ENCODE measurements at places on chromosomes 16 and 17. TPM values are rescaled to one million over a fixed set of nuclear protein-coding genes. Genes with fewer than 3 reads are reported as not detected.

The CPPED1 gene
- 6.4 TPM for total RNA-seq

The IRF8 gene
- total RNA-seq: not detected

The WNT9B gene
- not detected for total RNA-seq

The PYY gene
- total RNA-seq: not detected

The CSH1 gene
- total RNA-seq: not detected

The TBX6 gene
- not detected for total RNA-seq

The SPATA22 gene
- 0.28 TPM for total RNA-seq

The SLFN5 gene
- total RNA-seq: 64.2 TPM

The CASKIN2 gene
- total RNA-seq: 2.9 TPM

The ZNF750 gene
- total RNA-seq: not detected

The MFAP4 gene
- 5.0 TPM for total RNA-seq

The SDR42E2 gene
- total RNA-seq: not detected

The KRT14 gene
- not detected for total RNA-seq

The PSMD11 gene
- 68.0 TPM for total RNA-seq

The C16orf89 gene
- not detected for total RNA-seq

DNA sequence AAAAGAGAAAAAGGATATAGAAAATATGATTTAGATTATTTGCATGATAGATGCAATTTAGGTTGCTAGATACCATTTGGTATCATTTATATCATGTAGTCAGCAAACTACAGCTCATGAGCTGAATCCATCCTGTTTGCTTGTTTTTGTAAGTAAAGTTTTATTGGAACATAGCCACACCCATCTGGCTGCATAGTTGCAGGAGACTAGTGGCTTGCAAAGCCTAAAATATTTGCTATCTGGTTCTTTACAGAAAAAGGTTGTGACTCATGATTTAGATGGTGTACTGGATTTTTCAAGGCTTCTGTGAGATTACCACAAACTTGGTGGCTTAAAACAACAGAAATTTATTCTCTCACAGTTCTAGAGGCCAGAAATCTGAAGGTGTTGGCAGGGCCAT lies 49.9 kb downstream of the MAP2K4 start:
- peaks cover 2% of the 10 kb centered on the region for H3K4me1 ChIP-seq
- peak overlapping the region; percentile 71 for H3K27ac ChIP-seq
- DNase-seq: peak; percentile 89
- H3K36me3 ChIP-seq: peaks cover 5% of the 10 kb centered on the region

DNA sequence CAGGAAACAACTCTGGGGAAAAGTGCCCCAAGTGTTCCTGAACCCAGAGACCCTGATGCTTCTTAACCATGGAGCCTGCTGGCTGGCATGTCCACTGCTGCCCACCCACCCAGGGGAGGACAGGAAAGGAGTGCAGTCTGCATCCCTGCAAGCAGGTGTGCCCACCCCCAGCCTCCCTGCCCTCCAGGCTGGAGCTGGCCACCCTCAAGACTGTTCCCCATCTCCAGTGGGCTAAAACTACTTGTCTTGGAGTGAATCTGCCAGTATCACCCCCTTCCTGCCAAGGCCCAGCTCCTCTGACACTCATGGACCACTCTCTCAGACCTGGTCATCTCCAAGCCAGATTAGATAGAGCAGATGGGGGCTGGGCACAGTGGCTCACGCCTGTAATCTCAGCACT lies 29.8 kb downstream of the ARHGAP27 start:
- peaks cover 26% of the 10 kb centered on the region for H3K27me3 ChIP-seq
- H3K4me3 ChIP-seq: no peak overlapping the region
- no peaks in the 10 kb centered on the region for H3K36me3 ChIP-seq
- H3K4me1 ChIP-seq: peaks cover 4% of the 10 kb centered on the region

DNA sequence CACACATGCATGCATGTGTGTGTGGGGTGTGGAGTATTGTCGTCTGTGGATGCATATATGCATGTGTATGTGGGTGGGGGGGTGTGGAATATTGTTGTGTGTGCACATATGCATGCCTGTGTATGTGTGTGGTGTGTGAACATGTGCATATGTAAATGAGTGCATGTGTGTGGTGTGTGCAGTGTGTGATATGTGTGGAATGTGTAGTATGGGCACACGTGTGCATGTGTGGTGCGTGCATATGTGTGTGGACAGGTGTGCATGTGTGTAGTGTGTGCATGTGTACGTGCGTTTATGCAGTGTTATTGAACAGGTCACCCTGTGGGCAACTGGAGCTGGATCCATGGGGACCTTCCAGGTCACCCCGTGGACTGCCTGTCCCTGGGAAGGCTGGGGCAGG lies 18.7 kb downstream of the RBFOX3 start:
- no peaks in the 10 kb centered on the region for H3K27me3 ChIP-seq
- no peak overlapping the region for H3K4me3 ChIP-seq
- H3K36me3 ChIP-seq: no peaks in the 10 kb centered on the region

DNA sequence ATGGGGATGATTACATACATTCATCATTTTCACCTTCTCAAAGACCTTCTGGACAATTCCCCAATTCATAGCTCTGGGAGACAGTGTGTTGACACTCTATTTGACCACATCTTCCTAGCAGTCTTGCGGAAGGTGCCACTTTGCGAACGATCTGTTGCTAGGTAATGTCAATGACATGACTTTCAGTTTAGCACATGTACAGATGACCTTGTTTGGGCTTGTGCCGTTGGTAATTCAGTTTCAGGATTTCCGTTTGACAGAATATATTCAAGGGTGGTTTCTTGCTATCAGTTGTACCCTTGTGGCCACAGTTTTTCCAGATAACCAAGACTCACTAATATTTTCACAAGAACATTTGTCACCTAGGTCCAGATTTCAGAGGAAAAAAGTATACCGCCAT lies 478.2 kb downstream of the WWOX start:
- no peak overlapping the region for H3K4me3 ChIP-seq
- no peak for DNase-seq
- no peaks in the 10 kb centered on the region for H3K4me1 ChIP-seq
- H3K27ac ChIP-seq: no peak overlapping the region
- no peaks in the 10 kb centered on the region for H3K27me3 ChIP-seq

- H3K27ac ChIP-seq: no peak overlapping the region
- no peak for DNase-seq
- H3K4me3 ChIP-seq: no peak overlapping the region
These were observed 1.2 kb downstream of the KRTAP4-2 start for GRCh38 chr17:41176744-41177387.

GRCh38 chr17:59373882-59374495 lies 42.5 kb downstream of the YPEL2 start:
- no peak overlapping the region for H3K27ac ChIP-seq
- H3K27me3 ChIP-seq: no peaks in the 10 kb centered on the region
- H3K4me3 ChIP-seq: no peak overlapping the region

DNA sequence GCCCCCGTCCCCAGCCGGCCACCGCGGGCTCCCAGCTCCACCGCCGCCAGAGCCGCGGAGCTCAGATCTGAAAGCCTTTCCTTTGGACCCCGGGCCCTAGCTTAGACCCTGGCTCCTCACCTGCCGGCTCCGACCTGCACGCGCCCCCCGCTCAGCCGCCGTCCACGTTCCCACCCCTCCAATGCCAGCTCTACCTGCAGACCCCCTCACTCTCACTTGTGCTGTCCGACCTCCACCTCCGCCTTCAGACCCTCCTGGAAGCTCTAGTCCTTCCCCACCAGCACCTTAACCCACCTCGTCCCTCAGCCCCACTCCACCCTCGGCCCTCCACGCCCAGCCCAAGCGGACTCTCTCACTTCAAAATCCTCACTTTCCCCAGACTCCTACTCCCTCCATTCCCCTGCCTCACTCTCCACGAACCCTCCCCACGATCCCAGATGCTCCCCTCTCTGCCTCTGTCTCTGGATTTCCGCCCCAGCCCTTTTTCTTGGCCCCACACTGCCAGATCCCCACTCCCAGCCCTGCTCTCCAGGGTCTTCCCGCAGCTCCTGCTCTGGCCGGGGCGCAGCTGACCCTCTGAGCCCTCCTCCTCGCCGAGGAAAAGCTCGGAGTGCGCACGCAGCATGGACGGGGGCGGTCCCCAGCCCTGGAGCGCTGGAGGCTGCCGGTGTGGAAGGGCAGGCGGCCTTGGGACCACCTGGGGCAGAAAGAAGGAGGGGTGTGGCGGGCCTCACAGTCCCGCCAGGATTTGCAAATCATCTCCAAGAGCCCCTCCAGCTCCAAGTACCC lies at the start of gene TMEM114:
Gene TMEM114, minus strand, starts transcription at position 612 of the 789 bp plus-strand sequence. CDS start 673 bp downstream, outside the sequence.
- no peak within 1 kb of the TSS for H3K27ac ChIP-seq
- H3K36me3 ChIP-seq: no peaks in the 10 kb centered on the region
- no peak within 1 kb of the TSS for H3K4me3 ChIP-seq
- H3K4me1 ChIP-seq: no peaks in the 10 kb centered on the region

DNA sequence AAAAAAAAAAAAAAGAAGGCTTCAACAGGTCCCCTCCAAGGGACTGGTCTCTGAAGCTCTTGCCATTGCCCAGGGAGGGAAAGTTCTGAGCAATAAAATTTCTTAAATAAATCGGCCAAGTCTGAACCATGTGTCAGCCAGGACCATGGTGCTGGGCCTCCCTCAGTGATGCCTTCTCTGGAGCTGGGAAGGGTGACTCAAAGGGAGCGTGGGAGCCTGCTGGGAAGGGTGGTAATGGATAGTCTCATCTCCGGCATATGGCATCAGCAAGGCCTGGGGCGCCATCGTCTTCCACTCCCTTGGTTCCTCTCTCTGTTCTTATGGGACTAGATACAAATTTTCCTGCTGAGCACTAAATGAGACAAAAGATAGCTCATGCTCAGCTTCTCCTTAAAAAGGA lies 2.3 kb downstream of the VKORC1 start:
- H3K27ac ChIP-seq: no peak overlapping the region
- peaks cover 21% of the 10 kb centered on the region for H3K36me3 ChIP-seq
- no peaks in the 10 kb centered on the region for H3K27me3 ChIP-seq
- peak; percentile 55 for DNase-seq

GRCh38 chr16:3121851-3122467 lies 9.6 kb downstream of the ZNF205 start:
- H3K36me3 ChIP-seq: peaks cover 30% of the 10 kb centered on the region
- H3K4me3 ChIP-seq: no peak overlapping the region
- no peaks in the 10 kb centered on the region for H3K27me3 ChIP-seq
- H3K27ac ChIP-seq: no peak overlapping the region
- peaks cover 3% of the 10 kb centered on the region for H3K4me1 ChIP-seq

- peaks cover 45% of the 10 kb centered on the region for H3K27me3 ChIP-seq
- no peak overlapping the region for H3K4me3 ChIP-seq
- no peak overlapping the region for H3K27ac ChIP-seq
- H3K36me3 ChIP-seq: no peaks in the 10 kb centered on the region
- DNase-seq: no peak
- H3K4me1 ChIP-seq: peaks cover 3% of the 10 kb centered on the region
These were observed 808 bp upstream of the RGS11 start for GRCh38 chr16:276426-277077.

DNA sequence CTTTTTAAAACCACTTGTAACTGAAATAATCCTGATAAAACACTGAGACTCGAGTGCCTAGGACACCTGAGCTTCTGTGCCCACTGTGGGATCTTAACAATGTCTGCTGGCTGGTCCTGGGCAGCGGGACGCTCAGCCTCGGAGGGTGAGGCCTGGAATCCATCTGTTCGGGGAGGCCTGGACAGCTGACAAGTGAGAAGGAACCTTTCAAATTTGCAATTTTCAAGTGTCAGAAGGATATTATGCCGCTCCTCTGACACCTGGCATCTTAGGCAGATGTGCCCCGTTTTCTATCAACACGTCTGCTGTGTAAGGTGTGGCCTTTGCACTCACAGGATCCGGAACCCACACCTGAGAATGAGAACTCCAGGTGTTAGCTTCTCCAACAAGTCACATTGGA lies 33.1 kb upstream of the C16orf78 start:
- no peaks in the 10 kb centered on the region for H3K4me1 ChIP-seq
- DNase-seq: no peak
- H3K36me3 ChIP-seq: no peaks in the 10 kb centered on the region
- H3K27ac ChIP-seq: no peak overlapping the region
- no peaks in the 10 kb centered on the region for H3K27me3 ChIP-seq

DNA sequence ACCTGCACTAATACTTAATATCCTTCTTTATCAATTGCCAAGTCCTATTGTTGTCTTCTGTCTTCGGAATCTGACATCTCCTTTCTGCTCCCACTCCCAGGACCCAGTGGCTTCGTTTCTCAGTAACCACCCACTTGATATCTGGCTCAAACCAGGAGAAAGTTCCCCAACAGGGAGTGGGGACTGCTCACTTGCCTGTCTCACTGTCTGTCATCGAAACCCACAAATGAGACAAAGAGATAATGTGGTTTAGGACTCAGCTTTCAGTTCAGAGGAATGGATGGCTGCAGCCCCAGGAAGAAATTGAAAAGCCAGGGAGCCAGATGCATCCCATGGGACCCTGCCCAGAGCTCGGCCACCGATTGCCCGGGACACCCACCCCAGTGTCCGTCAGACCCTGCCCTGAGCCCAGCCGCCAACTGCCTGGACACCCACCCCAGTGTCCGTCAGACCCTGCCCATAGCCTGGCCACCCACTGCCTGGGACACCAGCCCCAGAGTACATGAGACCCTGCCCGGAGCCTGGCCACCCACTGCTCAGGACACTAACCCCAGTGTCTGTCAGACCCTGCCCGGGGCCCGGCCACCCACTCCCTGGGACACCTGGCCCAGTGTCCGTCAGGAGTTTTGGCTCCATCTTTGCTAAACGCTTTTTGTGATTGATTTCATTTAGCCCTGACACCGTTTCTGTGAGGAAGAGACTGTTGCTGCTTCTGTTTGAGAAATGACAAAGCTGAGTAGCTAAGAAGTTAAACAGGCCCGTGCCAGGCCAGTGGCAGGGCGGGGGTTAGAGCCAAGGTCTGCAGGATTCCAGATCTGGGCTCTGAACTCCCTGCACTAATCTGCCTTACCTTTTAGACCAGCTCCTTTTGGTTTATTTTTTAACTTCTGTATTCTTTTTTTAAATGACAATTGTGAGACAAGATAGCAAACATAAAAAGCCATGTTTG lies 251.4 kb downstream of the PHKB start:
- peak overlapping the region; percentile 20 for H3K27ac ChIP-seq
- H3K4me1 ChIP-seq: peaks cover 6% of the 10 kb centered on the region
- H3K27me3 ChIP-seq: no peaks in the 10 kb centered on the region
- DNase-seq: no peak
- no peak overlapping the region for H3K4me3 ChIP-seq
- no peaks in the 10 kb centered on the region for H3K36me3 ChIP-seq

GRCh38 chr16:27366687-27367460 lies 35.1 kb upstream of the IL21R start:
- peaks cover 13% of the 10 kb centered on the region for H3K4me1 ChIP-seq
- no peak overlapping the region for H3K27ac ChIP-seq
- no peak for DNase-seq
- no peak overlapping the region for H3K4me3 ChIP-seq

DNA sequence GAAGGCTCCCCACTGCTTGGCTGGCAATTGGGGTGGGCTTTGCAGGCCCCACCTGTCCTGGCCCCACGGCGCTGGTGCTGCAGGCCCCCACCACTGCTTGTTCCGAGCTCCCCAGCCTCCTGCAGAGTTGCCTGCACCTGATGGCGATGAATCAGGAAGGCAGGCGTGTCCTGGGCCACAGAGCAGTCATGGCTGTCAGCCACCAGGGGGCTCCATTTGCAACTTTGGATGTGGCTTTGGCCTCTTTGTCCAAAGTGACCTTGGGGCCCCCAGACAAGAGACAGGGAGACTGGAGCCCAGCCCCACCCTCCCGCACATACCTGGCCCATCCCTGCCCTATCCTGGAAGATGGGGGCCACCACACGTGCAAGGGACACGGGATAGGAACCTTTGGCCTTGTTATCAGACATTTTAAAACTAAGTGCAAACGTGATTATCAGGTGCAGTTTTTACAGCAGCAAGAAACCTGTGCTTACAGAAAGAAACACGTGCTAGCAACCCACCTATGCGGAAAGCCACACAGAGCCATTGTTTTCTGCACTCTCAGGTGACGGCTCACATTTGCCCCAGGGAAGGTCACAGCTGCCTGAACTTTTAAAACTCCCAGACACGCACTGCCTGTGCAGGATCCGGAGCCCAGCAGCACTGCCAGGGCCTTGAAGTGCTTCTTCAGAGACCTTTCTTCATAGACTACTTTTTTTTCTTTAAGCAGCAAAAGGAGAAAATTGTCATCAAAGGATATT lies at the start of gene DNASE1:
Gene DNASE1, plus strand, starts transcription at position 443 of the 743 bp plus-strand sequence. CDS start 683 bp downstream, outside the sequence.
- H3K4me3 ChIP-seq: no peak within 1 kb of the TSS
- DNase-seq: peak; percentile 36
- H3K27ac ChIP-seq: no peak within 1 kb of the TSS
- peaks cover 53% of the 10 kb centered on the region for H3K36me3 ChIP-seq
